ENCODE measurements at places on chromosomes 3 and 15.

- no peak for DNase-seq
Observed at GRCh38 chr3:141045849-141046248, 5.3 kb upstream of the SPSB4 start.

GRCh38 chr3:190375246-190375645 lies 12.7 kb upstream of the CLDN16 start:
- DNase-seq: no peak

- DNase-seq: no peak
Observed at GRCh38 chr15:29533647-29534046, 264.0 kb upstream of the NSMCE3 start.

- no peak for DNase-seq
Observed at GRCh38 chr15:77037388-77038209, 33.3 kb downstream of the TSPAN3 start.

GRCh38 chr3:185733980-185734724 lies 90.7 kb downstream of the IGF2BP2 start:
- no peak for DNase-seq

DNA sequence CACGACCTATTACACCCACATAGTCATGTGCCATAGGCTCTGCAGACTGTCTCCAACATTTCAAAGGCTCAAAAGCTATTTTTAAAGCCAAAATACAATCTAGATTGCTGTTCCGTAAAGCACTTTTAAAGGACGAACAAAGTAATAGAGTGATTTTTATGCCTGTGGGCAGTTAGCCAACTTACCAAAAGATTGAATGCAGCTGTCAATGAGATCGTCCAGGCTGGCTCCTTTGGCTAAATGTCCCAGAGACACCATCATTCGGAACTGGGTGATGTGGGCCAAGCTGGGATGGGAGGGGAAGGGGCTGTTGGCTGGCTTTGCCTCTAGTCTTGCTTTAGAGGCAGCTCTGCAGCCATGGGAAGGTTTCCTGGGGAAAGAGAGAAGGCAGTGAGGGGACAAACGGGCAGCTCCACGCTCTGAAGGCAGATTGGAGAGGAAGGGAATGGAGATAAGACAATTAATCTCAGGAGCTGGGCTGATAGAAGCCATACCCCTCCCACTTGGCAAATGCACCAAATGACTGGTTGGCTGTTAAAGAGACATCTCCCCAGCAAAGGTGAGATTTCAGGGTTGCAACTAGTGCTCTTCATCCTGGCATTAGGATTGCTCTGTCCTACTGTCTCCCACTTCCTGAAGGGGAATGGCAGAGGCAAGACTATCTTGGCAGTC lies 4.8 kb downstream of the RASGRP1 start:
- DNase-seq: no peak

- DNase-seq: no peak
Observed at GRCh38 chr3:111314898-111315297, 227.1 kb upstream of the CD96 start.

GRCh38 chr3:10912786-10913185 lies 79.8 kb upstream of the SLC6A1 start:
- DNase-seq: no peak

GRCh38 chr15:69990566-69991421 lies 106.9 kb downstream of the TLE3 start:
- no peak for DNase-seq

- DNase-seq: no peak
Observed at GRCh38 chr15:44153352-44153751, 41.7 kb downstream of the FRMD5 start.

- no peak for DNase-seq
Observed at GRCh38 chr15:62365795-62366442, 200.8 kb upstream of the C2CD4B start.

- no peak for DNase-seq
Observed at GRCh38 chr3:101900736-101901135, 51.4 kb downstream of the NFKBIZ start.

DNA sequence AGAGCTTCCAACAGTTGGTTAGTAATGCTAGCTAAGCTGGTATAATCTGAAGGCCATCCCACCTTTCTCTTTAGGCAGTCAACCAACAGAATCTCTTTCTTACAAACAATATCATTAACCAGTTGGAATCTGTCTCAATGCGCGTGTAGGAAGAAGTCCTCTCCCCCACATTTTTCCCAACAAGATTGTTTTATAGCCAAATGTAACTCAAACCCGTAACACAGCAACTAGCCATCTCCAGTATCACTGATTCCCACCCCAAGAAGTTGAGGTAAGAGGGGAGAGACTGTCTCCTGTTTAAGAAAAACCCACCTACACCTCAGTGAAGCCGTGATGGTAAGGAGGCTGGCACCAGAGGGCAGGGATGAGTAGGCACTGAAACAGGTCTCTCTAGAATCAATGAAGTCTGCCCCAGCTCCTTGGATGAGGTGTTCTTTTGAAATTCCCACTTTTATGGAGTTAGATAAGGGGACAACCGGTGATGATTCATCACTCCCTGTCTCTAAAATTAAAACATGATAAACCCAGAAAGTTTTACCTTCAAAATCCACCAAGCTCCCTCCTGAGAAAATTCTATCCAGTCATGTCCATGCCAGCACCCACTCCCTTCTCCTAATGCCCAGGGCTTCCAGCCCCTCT lies 30.9 kb downstream of the CDC25A start:
- DNase-seq: no peak

GRCh38 chr15:89653578-89653977 lies 1.7 kb downstream of the KIF7 start:
- DNase-seq: no peak

- DNase-seq: no peak
Observed at GRCh38 chr3:131630097-131630496, 127.3 kb upstream of the MRPL3 start.

DNA sequence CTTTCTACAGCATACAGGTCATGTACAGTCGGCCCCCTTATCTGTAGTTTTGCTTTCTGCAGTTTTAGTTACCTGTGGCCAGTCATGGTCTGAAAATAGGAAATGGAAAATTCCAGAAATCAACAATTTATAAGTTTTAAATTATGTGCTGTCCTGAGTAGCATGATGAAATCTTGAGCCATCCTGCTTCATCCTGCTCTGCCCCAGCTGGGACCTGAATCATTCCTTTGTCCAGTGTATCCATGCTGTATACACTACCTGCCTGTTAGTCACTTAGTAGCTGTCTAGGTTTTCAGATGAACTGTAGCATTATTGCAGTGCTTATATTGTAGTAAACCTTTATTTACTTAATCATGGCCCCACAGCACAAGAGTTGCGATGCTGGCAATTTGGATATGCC lies 44.8 kb downstream of the AP4E1 start:
- no peak for DNase-seq

DNA sequence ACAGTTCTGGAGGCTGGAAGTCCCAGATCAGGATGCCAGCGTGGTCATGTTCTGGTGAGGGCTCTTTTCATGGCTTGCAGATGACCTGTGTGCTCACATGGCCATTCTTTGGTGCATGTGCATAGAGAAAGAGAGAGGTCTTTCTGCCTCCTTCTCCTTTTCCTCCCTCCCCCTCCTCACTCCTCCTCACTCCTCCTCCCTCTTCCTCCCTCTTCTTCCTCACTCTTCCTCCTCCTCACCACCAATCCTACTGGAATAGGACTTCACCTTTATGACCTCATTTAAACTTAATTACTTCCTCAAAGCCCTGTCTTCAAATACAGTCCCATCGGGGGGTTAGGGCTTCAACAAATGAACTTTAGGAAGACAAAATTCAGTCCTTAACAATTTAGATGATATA lies 23.8 kb downstream of the ZNF654 start:
- no peak for DNase-seq

GRCh38 chr3:42179110-42179725 lies 86.8 kb downstream of the CCK start:
- DNase-seq: no peak

DNA sequence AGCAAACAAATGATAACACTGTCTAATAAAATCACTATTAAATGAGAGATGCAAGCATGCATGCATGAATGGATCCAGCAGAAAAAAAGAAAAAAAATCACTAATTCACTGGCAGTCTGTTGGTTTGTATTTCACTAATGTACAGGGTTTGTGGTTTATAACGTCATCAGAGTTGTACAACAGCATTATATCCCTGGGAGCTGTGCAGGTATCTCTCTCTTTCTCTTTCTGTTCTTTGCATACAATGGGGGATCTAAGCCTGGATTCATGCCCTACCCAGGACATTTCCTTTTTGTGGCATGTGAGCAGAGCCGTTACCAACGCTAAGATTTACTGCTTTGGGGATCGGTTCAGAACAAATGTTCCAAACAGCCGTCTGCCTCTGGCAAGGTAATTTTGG lies 229.5 kb downstream of the SOX2 start:
- no peak for DNase-seq

DNA sequence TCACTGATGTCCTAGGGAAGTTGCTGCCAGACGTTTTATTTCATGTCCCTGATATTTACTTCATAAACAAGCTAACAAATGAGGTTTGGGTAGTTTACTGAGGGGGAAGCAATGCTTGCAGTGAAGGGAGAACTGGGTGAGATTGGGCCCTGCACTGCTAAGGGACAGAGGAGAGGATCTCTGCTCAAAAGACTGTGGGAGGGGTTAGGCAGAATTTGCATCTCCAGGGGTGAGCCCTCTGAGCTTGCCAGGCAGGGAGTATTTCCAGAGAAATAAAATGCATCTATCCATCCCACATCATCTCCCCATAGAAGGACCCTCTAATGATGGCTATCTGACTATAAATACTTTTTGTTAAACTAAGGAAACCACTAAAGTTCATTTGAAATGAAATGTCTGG lies 215.6 kb downstream of the CBLB start:
- no peak for DNase-seq

GRCh38 chr15:89615135-89615534 lies 39.9 kb downstream of the TICRR start:
- DNase-seq: no peak

DNA sequence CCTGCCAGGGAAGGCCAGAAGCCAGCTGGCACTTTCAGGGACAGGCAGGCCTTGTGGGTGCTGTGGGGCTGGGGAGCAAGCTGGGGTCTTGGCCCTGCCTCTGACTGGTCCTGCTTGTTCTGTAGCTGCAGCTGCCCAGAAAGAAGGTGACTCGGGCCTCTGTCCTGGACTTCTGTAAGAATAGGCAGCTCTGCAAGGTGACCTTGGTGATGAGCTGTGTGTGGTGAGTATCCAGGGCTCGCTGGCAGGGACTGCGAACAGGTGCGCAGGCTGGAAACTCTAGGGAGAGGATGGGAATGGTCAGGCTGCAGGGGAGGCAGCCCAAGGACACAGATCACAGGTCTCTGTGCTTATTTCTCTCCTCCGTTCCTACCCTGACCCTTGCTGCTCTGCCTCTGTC lies 31.2 kb downstream of the SLC22A14 start:
- no peak for DNase-seq

GRCh38 chr3:71456156-71456555 lies 127.4 kb downstream of the FOXP1 start:
- DNase-seq: no peak

- DNase-seq: no peak
Observed at GRCh38 chr15:101807345-101807945, 4.1 kb downstream of the OR4F6 start.

- no peak for DNase-seq
Observed at GRCh38 chr15:58923696-58924300, 9.7 kb downstream of the SLTM start.

GRCh38 chr15:60672400-60672799 lies 193.5 kb upstream of the ICE2 start:
- no peak for DNase-seq

- no peak for DNase-seq
Observed at GRCh38 chr15:85769182-85769900, 25.4 kb downstream of the KLHL25 start.

DNA sequence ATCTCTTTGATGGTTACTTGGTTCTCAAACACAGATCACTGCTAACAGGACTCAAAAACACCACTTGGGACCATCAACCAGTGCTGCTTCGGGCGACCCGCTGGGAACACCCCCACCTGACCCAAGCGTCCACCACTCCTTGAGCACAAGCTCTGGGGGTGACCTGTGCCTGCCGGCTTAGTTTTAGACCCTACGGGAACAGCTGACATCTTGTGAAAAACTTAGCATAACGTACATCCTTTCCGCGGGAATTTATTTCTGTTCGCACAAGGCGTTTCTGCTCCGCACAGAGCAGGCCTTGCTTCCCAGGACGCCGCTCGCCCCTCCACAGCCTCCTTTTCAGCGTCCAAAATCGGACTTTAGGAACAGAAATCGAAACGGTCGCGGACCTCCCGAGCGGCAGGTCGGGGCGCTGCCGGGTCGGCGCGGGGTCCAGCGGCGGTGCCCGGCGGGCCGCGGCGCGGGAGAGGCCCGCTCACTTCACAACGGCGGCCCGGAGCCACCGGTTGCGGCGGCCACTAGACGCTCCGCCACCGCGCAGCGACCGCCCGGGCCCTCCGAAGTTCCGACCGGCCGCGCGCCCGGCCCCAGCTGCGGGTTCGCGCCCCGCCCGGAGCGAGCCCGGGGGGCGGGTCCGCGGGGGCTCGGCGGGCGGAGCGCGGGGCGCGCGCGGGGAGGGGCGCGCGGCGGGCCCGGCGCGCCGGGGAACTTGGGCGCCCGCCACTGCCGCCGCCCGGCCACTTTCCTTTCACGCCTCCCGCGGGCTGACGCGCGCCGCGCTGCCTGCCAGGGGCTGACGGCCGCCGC lies 959 bp downstream of the SFMBT1 start:
- peak; percentile 52 for DNase-seq

DNA sequence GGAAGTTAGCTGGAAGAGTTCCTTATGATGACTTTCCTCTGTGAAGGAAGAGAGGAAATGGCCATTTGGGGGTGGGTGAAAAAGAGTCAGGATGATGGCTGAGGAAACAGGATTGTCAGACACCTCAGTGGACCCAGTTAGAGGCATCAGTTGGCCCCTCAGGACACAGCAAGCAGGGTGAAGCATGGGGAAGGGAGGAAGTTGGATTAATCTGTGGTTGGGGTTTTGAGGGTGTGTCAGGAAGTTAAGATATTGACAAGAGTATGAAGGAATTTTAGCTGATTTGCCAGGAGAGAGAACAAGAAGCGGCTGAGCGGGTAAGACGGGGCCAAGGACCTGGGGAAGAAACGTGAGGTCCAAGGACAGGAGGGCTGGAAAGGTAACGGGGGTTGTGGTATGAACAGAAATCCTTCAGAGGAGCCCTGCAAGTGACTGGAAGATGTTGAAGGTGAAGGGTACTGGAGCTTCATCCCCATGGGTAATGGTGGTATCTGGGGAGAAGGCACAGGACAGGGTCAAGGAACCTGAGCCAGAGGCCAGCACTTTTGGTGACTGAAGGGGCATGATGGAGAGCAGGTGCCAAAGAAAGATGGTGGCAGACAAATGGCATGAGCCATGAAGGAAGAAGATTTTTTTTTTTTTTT lies 2.7 kb downstream of the UQCC5 start:
- no peak for DNase-seq

All from amygdala (tissue), 56 donors.